ENCODE measurements at places on chromosomes 1 and 21.

DNA sequence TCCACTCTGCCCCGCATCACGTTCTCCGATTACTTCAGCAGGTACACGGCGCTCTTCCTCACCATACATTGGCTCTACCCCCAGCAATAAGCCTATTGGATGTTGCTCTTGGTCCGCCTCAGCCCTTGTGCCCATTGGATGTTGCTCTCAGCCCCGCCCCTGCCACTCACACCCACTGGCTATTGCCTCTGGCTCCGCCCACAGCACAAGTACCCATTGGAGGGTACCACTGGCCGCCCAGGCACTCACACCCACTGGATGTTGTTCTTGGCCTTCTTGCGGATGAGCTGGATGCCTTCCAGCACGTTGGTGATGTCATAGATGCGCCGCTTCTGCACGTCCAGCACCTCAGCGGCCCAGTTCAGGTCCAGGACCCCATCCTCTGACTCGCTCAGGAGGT is 9.4 kb downstream of the E2F2 start:
- DNase-seq: no peak

DNA sequence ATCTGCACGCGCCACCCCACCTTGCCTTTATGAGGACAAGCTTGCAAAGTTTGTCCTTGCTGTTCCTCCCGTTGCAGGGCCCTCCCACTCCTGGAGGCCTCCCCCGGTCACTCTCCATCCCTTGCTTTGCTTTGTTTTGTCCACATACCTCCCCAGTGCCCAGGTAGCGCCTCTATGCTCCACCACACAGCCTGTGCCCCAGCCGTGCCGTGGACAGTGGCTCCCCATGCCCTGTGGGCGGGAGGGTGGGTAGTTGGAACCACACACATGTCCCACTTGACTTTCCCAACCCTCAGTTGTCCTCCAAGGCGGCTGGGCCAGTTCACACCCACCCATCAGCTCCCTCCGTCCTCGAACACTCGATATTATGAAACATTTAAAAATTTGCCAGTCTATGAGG is 24.6 kb downstream of the SLX9 start:
- DNase-seq: no peak

- DNase-seq: no peak
Observed at GRCh38 chr1:21868941-21869454, 56.9 kb downstream of the LDLRAD2 start.

DNA sequence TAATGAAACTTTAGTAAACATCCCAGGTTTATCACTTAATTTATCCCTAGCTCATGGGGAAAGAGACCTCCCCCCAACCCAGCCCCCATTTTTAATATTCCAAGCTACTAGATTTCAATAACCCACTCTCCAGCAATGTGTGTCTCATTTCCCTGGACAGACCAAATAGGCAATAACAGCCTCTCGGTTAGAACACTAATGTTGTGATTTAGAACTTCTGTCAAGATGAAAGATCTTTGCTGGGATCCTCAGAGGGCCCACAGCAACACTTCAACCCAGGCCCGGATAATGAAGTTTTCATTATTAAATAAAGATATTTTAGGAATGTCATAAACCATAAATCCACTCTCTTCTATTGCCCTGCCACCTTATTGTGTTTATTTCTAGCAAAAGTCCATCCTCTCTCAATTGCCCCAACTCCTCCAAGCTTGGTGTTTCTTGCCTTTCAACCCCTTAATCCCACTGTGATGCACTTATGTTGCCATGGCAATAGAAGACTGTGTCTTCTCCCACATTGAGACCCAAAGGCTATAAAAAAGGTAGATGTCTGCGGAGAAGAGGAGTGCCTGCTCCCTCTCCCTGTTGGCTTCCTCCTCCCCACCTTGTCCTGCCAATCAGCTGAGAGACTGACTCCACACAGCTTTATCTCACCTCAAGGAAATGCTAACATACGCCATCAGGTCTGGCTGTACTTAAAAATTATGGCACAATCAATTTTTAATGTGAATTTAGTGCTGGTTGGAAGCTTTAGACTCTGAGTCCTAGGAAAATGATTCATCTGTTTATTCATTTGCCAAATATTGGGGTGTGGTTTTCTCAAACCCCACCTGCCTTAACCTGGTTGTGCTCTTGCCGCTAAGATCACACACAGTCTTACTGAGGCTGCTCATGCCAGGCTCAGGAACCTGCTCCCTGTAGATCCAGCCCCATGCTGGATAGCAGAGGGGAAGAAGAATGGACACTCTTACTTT is 258.3 kb upstream of the CAMK1G start:
- DNase-seq: no peak

DNA sequence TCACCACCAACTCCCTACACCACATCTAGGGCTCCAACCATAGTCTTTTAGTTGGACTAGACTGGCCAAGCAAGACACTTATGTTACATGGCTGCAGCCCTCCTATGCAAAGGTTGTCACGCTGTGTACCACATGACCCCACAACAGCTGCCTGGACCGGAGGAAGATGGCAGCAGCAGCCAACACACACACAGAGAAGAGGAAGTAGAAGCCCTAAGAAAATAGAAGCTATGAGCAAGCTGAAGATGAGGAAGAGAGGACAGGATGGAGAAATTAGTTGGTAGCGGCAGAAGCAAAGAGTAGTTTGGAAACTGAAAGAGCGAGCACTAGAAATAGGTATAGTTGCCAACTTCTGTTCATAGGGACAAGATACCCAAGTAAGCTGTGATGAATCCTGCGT is 60.8 kb upstream of the RALGPS2 start:
- no peak for DNase-seq

GRCh38 chr1:22031214-22031962 is 21.1 kb upstream of the CDC42 start:
- peak; percentile 27 for DNase-seq

- DNase-seq: no peak
Observed at GRCh38 chr1:46087891-46088290, 44.5 kb downstream of the PIK3R3 start.

GRCh38 chr1:45206808-45207623 is 611 bp upstream of the ZSWIM5 start:
- no peak for DNase-seq

DNA sequence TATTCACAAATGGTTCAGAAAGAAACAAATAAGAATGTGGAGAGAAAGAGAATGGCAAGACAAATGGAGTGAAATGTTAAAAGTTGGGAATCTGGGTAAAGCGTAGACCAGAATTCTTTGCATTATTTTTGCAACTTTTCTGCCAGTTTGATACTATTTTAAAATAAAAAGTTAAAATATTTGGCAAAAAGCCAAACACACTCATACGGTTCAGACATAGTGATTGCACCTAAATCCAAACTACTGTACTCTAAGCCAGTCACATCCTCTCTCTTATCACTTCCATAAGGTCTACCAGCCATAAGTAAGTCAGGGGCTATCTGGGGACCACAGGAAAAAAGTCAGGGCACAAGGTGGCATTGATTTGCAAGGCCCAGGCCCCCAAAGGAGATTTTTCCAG is 14.4 kb downstream of the STUM start:
- DNase-seq: no peak

GRCh38 chr1:185720633-185721272 is 13.4 kb upstream of the HMCN1 start:
- DNase-seq: no peak

- DNase-seq: no peak
Observed at GRCh38 chr1:34070201-34070836, 94.7 kb downstream of the CSMD2 start.

DNA sequence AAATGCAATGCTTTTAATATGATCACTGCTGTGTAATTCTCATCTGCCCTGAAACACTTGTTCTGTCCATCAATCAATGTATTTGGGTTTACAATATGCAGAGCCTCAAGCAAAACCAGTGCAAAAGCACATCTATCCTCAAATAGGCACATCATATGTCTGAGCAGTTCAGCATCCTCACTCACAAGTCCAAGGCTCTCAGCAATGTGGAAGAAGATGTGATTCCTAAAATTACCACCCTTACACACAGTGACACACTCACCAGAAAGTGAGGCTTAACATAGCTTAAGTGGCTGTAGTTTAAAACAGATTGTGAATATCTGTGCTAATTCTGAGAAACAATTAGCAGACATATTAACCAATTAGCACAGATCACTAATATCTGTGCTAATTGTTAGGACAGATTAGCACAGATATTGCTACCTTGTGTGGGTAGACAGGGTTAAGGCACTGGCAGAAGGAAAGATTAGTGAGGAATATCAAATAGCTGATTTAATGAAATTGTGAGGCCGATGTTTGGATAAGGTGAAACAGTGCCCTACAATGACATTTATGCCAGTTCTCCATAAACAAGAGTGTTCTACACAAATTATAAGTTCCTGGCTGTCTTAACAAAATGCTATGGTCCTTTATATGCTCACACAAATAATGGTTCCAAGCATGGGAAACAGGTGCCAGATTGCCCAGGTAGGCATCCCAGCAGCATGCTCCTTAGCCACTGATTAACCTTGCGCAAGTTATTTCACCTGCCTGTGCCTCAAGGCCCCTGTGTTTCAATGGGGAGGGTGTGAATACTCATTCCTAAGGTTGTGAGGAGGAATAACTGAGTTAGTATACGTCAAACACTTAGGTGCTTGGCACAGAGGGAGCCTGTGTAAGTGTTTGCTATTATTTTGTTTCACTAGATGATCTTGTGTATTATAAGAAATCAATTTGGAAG is 41.7 kb downstream of the MRPL39 start:
- DNase-seq: no peak

DNA sequence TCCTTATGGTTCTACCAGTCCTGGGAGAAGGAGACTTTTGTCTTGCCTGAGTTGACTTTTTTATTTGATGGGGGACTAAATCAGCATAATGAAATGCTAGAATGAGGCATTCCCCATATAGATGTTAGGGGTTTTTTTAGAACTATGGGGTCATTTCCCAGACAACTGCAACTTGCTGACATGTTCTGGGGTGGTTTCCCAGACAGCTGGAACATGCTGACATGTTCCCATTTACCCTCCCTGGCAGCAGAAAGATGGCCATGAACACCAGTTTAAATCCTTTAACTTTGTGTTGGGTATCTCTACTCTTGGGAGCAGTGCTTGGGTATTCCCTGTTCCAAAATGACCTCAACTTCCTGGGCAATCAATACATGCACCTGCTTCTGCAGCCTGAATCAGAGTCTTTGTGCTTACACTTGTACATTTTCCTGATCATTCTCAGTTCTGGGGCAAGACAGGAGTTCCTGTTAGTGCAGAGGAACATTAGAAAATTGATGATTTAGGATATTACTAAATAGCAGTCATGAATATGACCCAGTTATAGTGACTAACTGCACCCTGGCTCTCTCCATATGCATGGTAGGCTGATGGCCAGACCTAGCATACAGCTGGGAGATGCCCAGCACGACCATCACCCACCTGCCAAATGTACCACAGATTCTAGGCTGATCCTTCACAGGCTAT is 75.4 kb upstream of the CD5L start:
- DNase-seq: no peak

DNA sequence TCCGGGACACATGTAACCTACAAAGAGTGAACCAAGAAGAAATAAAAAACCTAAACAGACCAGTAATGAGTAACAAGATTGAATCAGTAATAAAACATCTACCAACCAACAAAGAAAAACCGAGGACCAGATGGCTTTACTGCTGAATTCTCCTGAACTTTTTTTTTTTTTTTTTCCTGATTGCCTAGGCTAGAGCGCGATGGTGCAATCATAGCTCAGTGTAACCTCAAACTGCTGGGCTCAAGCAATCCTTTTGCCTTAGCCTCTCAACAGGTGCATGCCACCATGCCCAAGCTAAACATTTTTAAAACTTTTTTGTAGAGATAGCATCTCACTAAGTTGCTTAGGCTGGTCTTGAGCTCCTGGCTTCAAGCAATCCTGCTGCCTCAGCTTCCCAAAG is 11.2 kb upstream of the FGGY start:
- DNase-seq: no peak

DNA sequence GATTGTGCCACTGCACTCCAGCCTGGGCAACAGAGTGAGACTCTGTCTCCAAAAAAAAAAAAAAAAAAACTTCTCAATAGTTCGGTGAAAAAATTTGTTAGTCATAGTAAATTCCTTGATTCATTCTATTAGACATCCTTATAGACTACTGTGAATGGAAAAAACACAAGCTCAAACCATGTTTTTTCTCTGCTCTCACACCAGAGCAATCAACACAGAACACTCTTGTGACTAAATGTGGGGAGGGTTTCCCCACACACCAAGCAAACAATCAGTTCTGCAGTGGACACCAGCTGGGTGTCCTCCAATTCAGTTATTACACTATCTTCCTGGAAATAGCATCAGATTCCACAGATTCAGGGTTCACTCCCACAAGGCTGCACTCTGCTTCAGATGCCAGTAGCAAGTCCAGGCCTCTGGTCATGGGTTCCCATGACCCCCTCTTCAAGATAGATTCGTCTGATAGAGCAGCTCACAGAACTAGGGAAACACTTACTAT is 69.1 kb upstream of the TEKT2 start:
- DNase-seq: no peak

DNA sequence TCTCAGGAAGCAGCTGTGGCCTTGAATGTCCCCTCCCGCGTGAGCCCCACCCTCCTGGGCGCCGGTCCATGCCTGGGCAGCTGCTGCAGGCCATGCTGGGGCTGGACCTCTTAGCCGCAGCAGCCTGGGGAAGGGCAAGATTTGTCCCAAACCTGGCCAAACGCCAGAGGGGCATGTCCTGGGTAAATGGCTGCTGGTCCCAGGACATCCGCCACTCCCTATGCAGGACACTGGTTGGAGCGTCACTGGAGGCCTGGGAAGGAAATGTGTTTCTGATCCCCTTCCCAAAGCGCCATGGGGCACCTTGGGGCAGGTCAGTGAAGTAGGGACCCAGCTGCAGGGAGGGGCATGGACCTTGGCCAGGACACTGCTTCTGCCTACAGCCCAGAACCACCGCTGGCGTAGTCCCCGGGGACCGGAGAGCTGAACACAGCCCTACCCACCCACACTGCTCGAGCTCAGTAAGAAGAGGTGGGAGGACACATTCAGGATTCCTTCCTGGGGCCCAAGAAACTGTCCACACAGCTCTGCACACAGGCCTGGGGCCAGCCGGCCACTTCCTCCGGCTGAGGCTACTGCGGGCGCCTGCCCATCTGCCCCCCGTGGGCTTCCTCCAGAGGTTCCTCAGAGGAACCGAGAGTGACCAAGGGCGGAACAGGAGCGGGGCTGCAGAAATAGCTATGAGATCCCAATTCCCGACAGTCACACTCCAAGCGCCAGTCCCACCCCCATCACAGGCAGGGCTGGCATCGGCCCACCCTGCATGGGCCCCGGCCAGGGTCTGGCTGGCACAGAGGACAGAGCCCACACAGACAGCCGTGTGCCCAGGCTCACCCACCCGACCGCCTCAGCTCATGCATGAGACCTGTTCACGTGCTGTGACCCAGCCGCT is 10.8 kb upstream of the PLEKHG5 start:
- DNase-seq: no peak

- DNase-seq: no peak
Observed at GRCh38 chr1:229888561-229889001, 178.5 kb upstream of the GALNT2 start.

GRCh38 chr1:232292239-232292638 is 337.7 kb downstream of the SIPA1L2 start:
- DNase-seq: no peak

DNA sequence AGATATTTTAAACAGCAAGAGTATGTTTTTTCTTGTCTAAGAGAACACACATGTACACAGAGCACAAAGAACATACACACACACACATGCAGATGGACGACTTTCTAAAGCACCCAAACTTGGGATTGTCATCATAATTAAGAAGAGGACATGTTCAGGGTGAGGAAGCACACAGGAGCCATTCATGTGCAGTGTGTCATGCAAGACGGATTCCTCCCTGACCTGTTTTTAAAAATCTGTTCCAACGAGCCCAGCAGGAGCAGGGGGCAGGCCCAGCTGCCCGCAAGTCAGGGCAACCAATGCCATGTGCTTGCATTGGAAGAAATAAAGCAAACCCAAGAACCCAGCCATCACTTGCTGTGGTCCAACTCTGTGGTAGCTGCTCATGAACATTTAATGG is 167.3 kb upstream of the ZNF644 start:
- no peak for DNase-seq
